Muscle of arm (tissue), 14 donors: ENCODE measurements at places on chromosomes 7 and 10.

DNA sequence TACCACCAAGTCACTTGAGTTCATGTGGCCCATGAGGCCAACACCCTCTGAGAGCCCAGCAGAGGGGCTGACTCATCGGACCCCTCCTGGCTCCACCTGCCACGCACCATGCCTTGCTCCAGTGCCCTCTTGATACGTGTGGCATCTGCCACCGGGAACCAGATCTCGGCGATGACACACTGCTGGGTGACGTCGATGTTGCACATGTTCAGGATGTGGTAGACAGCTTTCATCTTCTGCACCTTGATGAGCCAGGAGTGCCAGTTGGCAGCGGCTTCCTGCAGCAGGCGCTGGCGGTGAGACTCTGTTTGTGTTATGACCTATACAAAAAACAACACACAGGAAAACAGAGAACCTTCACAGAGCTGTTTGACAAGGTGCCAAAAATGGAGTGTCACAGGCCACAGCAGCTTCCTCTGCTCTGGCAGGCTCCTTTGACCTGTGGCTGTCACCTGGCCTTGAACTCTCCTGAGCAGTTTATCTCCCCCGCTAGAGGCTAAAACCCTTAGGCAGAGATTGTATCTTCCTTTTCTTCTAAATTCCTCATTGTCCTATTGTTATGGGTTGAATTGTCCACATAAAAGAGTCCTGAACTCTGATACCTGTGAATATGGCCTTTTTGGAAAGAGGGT lies 45.2 kb upstream of the TMEM213 start:
- DNase-seq = no peak

DNA sequence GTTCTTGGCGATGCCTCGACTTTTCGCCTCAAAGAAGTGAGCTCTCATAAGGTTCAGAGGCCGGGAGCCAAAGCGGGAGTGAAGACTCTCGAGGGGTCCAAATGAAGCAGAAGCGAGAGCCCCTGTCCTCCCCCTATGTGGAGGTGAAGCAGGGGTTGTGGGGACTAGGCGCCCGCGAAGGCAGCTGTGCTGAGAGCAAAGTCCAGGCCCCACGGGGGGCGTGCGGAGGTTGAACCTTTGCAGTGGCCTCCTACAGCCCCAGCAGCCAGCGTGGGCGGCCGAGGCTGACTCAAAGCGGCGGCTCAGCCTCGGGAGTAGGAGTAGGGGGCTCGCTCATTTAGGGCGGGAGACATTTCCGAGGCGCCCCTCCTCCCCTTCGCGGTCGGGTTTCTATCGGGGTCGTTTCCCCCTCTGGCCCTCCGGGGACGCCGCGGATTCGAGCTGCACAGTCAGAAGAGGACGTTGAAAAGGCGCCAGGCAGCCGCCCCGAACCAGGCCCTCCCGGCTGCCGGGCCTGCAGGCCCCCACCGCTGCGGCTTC lies 553 bp upstream of the ADD3 start:
- DNase-seq = peak; percentile 95

DNA sequence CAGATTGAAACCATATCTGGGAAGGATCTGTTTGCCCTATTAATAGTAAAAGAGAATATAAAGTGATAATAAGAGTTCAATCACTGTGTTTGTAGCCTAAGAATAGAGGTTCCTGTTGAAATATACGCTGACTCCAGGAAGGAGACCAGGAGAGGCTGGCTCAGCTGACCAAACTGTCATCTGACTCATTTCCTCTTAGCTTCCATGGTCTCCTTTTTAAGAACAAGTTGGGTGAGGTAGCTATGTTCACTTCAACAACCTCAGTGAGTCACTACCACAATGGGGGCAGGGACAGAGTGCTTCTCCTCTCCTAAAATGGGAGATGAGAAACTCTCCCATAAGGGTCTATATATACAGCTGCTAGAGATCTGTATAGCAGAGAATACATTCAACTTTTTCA lies 543.3 kb downstream of the CALN1 start:
- DNase-seq = no peak

DNA sequence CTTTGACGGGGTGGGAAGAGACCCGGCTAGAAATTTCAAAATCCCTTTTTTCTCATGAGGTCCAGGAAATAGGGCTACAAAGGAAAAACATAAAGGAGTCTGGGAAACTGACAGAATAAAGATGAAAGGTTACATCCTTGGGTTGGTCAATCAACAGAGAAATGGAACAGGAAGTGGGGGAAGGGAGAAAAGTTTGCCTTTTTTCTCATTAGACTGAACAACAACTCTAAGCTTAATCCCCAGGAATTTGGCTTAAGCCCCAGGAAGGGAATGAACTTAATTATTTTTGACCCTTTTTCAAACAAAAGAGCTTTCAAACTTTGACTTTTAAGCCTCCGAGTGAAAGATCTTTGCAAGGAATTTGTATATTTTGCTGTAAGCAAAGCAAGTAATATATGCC lies 32.7 kb downstream of the LGI1 start:
- no peak for DNase-seq

DNA sequence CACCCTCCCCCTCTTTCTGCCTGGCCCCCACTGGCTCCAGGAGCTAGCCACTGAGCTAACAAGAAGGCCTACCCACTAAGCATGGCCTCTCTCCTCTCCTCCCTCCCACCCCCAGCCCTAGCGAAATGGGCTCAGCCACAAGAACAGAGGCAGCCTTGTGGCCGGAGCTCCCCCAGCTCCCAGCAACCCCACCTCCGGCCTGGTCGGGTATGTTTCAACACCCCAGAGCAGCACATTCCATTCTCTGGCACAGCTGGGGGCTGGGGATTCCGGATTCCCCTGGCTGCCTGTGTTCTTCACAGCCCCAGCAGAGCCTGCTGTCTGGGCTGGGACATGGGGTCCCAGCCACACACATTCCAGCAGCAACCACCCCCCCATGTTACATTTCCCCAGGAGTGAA lies 9.0 kb downstream of the SFRP5 start:
- DNase-seq = no peak

GRCh38 chr7:50415844-50416364 lies 34.2 kb downstream of the FIGNL1 start:
- no peak for DNase-seq

GRCh38 chr10:113930482-113931057 lies 76.1 kb downstream of the NHLRC2 start:
- no peak for DNase-seq

DNA sequence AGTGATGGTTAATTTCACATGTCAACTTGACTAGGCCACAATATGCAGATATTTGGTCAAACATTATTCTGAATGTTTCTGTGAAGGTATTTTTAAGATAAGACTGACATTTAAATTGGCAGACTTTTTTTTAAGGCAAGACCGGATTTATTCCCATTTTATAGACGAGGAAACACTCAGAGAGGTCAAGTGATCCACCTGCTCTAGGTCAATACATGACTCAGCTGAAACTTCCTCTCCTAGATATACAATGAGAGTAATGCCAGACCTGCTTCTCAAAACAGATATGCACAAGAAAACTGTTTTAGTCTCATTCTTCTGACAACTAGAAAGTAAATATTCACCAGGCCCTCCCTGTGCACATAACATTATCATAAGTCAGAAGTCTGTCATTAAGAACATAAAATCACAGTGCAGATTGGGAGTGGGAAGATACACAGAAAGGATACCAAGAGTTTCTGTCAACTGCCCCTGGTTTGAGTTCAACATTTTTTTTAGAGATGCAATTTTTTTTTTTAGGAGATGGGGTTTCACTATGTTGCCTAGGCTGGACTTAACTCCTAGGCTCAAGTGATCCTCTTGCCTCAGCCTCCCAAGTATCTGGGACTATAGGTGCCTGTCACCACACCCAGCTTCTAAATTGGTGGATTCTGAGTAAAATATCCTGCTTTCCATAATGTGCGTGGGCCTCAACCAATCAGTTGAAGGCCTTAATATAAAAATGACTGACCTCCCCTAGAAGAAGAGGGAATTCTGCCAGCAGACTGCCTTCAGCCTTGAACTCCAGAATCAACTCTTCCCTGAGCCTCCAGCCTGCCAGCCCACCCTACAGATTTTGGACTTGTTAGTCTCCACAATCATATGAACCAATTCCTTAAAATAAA lies 121.4 kb downstream of the ZFAND4 start:
- no peak for DNase-seq

GRCh38 chr7:149783386-149784250 lies 10.2 kb upstream of the ZNF467 start:
- no peak for DNase-seq

DNA sequence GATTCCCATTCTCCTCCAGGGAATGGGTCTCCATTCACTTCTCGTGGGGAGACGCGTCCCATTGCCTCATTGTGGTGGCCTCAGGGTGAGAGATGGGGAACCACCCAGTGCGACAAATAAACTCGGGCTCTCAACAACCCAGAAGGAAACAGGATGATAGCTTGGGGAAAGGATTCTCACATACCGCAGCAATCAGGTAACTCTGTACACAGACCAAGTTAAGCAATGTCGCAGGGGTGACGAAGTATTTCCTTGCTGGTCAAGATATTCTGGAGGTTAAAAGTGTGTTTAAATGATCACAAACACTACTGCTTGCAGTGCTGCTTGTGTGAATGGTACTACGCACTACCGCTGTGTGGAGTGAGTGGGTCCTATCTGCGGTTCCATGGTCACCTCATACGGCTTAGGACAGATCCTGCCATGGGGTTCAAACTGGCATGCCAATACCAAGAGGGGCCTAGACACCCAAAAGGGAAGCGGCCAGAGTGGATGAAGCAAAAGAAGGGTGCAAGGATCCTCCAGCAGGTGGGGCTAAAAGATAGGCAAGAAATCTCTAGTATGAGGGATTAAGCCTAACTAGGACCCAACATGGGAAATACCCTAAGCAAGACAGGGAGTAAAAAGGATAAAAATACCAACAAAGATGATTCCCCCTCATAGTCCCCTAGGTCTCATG lies 143.8 kb upstream of the TMEM106B start:
- DNase-seq = peak; percentile 25

DNA sequence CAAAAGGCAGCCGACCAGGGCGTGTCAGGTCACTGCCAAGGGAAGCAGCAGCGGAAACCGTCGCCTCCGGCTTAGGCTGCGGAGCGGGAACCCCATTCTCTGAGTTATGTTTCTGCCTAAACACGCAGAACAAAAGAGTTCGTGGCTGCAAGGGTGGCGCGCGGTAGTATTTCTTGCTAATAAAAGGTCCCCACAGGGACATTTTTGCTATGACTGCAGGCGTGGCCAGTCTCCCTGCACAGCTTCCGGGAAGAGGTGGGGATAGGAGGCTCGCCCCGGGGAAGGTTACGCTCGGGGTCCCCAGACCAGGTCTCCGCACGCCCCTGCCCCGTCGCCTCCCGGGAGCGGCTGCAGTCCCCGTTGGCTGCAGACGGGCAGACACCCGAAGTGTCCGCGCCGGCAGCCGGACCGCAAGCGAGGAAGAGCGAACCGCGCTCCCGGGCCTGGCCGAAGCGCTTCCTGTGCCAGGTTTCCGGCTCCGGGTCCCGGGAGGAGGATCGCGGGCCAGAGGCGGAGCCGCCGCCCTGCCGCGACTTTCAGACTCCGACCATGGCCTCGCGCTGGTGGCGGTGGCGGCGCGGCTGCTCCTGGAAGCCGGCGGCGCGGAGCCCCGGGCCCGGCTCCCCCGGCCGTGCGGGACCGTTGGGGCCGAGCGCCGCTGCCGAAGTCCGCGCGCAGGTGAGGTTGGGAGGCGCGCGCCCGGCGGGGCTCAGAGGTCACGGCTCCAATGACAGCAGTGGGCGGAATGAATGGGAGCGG lies at the start of gene PDSS1:
TSS of gene PDSS1 (plus strand) at position 539 of the 759 bp plus-strand sequence. CDS start at position 550, 11 bp downstream.
- peak; percentile 82 for DNase-seq

DNA sequence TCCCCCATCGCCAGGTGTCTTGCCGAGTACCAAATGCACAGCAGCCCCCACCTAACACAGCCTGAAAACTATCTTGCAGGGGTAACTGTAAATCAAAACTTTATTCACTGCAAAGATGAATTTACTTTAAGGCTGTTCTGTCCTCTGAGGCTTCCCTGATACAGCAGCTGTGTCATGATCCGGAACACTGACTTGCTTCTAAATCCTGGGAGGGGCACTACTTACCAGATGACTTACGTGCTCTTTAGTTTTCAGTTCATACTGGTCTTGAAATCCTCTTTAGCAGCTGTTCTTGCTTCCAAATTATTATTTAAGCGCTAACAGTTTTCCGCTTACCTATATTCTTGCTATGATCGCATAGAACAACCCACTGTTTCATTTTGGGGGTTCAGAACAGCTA lies 4.9 kb downstream of the DYNC1I1 start:
- DNase-seq = no peak

- DNase-seq = peak; percentile 45
Observed at GRCh38 chr7:128911423-128912031, 1.0 kb upstream of the KCP start.

GRCh38 chr10:78934532-78934898 lies 134.3 kb upstream of the ZMIZ1 start:
- no peak for DNase-seq

DNA sequence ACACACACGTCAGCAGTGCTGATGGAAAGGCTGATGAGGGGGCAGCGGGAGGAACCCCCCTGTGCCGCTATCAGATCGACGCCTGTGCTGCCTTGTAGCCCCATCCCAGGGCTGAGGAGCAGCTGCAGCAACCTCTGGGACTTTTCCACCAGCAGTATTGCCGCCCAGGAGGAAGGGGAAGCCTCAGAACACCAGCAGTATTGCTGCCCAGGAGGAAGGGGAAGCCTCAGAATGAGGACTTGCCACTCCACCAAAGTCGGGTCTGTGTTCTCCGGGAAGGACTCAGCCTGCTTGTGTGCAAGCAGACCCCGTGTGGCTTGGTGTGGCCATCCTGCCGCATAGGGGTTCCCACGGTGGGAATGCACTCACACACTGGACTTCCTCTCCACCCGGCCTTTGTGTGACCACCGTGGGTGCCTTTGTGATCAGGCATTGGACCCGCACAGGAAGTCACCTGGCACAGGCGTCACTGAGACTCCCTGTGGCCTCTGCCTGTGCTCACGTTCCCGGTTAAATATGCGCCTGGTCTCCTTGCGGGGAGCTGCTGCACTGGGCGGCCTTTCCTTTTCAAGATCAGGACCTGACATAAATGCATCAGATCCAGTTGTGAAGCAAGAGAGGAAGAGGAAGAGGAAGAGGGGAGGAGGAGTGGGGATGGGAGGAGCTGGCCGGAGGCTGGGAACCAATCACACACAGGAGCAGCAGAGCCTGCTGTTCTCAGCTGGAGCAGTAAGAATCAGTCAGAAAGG lies 248.5 kb downstream of the DNAJB6 start:
- no peak for DNase-seq

DNA sequence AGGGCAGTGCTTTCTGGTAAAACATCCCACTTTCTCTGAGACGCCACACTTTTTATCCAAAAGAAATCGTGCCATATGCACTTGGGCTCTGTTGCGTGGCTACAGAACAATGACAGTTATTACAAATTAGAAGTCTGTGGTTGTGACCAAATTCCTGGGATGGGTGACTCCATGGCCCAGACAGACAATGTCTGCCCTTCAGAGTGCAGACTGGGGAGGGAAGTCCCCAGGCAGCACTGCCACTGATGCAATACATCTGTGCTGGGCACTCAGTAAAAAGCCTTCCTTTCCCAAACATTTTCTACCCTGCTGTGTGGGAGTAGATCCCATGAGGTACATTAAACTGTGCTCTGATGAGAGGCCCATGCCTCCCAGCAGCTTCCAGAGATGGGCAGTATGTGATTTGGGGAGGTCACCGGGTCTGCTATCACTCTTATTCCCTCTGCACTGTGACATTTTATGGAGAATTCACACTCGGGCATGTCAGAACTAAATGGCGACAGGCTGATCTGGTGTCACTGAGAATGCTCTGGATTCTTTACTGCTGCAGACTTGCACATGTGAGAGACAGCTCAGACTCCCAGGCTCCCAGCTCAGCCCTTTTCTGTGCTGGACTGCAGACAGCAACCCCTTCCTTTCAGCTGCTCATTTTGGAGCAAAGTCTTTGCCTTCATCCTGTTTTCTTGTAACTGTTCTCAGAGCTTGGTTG lies 243.5 kb upstream of the ZNF32 start:
- DNase-seq = no peak
